ENCODE measurements at places on chromosomes 7 and 10.

GRCh38 chr10:23171232-23171876, 20.8 kb upstream of the PTF1A start:
- no peak for DNase-seq

DNA sequence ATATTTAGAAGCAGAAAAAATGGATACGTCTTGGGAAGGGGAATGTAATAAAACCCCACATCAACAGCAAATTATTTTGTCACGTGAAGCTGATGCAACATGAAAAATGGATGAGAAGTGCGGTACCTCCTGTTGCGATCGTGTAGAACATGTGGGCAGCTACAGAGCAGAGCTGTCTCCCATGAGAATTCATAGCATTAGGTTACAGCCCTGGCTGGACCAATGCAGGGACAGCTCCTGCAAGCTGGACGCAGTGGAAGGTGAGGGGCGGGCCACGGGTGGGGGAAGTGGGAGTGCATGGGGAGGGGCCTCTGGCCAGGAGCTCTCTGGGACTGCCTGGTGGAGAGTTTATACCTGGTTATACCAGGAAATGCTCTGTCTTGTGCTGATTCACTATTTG, 120.3 kb downstream of the GATA3 start:
- DNase-seq, result no peak

DNA sequence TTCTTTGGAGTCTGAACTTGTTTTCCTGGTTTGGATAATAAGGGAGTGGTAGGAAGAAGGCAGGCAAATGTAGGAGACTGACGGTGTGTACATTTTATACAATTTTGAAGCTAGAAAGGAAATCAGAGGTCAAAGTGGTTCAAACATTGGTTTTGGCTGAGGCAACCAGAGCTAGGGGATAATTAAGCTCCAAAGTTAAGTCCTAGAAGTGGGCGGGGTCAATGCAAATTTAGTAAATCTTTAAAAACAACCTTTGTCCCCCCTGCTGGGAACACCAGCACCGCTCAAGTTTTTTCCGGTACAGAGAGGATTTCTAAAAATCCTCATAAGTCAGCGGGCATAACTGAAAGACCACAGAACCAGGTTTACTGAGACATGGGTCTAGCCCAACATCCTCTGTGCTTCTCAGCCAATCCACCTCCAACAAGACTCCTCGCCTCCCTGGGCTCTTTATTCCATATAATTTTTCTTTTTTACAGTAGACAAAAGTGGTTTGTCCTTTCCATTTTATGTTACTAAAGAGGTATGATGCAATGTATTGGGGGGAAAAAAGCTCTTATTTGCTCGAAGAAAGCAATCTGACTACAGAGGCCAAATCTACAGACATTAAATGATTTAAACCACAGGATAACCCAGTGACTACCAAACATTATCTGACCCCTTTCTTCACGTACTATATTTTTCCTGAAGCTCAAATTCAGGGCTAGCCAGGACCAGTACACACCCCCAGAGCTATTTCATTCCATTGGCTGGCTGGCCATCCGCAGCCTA, 1.6 kb downstream of the GLUD1 start:
- no peak for DNase-seq

DNA sequence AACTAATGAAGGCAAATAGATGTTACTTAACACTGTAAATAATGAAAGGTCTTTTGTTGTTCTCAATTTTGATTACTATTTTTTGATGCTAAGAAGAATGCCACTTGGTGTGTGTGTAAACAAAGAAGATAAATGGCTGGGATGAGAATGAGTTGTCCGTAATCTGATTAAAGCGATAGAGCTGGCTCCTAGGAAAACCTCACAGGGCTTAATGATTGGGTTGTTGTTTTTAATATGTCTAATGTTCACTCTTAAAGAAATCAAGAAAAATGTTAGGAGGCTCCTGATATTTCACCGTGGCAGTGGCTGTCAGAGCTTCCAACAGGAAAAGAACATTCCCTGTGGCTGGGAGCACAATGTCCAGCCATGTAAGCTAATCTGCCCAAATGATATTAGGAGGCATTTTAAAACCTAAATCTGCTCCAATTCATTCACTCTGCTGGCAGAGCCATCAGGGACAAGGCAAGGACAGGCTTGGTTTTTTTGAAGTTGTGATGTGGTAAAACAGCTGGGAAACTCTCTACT, 243.9 kb downstream of the SNX10 start:
- no peak for DNase-seq

DNA sequence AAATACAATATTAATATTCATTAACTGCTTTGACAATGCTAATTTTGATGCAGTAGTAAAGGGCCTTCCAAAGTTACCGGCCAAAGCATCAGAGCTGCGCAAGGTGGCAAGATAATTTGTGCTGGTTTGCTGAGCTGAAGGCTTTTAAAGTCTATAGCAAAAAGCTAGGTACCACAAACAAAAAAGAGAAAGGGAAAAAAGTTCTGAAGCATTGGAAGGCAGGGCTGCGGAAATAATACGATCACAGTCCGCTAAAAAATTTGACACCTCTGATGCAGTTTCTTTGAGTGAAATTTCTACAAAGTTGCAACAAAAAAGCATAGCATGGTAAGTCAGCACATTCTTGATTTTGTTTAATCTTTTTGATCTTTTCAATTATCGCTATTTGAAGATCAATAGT, 175.6 kb downstream of the TCF7L2 start:
- DNase-seq, result no peak

- DNase-seq, result no peak
Measured at GRCh38 chr7:149093228-149093627, 2.7 kb upstream of the ZNF786 start.

GRCh38 chr10:79221110-79222051, 125.9 kb upstream of the PPIF start:
- DNase-seq, result no peak

GRCh38 chr7:109879287-109879828, 1211.6 kb upstream of the LRRN3 start:
- DNase-seq, result no peak

DNA sequence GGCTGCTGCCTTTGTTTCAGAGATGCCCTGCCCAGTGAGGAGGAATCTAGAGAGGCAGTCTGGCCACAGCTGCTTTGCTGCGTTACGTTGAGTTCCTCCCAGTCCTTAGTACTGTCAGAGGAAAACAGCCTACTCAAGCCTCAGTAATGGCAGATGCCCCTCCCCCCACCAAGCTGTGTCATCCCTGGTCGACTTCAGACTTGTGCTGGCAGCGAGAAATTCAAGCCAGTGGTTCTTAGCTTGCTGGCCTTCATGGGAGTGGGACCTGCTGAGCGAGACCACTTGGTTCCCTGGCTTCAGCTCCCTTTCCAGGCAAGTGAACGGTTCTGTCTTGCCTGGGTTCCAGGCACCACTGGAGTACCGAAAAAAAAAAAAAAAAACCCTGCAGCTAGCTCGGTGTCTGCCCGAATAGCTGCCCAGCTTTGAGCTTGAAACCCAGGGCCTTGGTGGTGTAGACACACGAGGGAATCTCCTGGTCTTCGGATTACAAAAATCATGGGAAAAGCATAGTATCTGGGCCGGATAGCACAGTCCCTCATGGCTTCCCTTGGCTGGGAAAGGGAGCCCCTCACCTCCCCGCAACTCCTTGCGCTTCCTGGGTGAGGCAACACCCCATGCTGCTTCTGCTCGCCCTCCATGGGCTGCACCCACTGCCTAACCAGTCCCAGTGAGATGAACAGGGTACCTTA, 9.1 kb downstream of the SDHAF3 start:
- no peak for DNase-seq

GRCh38 chr10:96276831-96277230, 5.5 kb upstream of the BLNK start:
- DNase-seq, result no peak

DNA sequence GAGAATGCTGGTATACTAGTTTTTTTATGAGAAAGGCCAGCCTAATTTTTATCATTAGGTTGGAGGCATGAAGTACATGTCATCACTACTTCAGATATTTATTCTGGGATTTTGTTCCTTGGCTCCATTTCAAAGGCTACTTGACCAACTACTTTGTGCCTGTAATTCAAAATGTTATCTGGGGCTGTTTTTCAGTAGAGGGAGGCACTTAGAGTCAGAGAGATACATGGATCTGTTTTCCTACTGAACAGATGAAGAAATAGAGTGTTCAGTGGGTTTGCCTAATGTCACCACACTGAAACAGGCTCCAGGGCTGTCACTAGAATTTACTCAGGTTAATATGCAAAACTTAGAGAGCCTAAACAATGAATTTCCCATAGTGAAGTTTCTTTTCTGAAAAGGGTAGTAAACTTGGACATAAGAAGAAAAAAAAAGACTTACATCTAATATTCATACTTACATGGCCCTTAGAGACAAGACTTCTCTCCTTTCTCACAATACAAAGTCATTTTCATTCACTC, 127.3 kb upstream of the ITGB1 start:
- no peak for DNase-seq

- DNase-seq, result no peak
Measured at GRCh38 chr10:36779238-36779846, 346.1 kb upstream of the ANKRD30A start.

DNA sequence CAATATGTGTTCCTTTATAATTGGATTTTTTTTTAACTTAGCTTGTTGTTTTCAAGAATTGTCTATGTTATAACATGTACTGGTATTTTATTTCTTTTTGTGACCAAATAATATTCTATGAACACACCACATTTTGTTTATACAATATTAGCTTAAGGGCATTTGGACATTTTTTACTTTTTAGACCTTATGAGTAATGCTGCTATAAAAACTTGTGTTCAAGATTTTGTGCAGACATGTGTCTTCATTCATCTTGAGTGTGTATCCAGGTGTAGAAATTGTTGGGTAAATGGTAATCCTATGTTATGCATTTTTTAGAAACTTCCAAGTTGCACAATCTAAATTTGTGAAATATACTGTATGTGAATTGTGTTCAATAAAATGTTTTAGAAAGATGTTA, 936.7 kb downstream of the CCSER2 start:
- DNase-seq, result no peak

- DNase-seq, result peak; percentile 14
Measured at GRCh38 chr7:44213206-44213876, 12.6 kb downstream of the YKT6 start.

DNA sequence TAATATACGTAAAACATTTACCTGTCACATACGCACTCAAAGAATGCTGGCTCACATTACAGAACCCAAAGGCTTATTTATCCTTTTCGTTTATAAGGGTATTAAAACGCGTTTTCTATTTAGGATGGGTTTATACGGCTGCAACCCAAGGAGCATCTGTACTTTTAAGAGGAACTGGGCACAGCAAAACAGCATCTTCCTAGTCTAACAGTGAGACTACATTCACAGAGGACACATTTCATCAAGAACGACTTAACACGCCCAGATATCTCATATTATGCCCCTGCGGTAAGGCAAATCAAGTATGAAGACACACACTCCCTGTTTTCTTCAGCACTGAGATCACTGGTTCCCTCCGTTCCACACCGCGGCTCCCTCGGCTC, 533 bp upstream of the DMTF1 start:
- no peak for DNase-seq

DNA sequence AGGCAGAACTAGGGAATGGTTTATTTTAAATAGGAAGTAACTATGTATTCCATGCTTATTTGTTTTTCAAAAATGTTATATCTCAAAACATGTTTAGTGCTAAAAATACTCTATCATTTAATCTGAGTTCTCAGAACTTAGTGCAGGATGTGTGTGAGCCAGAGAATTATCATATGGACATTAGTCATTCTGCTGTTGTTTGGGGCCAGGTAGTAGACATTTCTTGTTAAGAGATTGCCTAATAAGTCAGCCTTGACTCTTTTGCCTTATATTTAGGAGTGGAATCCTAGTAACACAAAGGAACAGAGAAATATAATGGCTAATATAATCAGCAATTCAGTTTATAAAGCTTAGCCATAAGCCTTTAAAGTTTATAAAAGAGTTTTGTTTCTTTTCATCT, 149.8 kb downstream of the CCSER2 start:
- no peak for DNase-seq

- no peak for DNase-seq
Measured at GRCh38 chr10:14481752-14482151, 151.0 kb upstream of the FRMD4A start.

DNA sequence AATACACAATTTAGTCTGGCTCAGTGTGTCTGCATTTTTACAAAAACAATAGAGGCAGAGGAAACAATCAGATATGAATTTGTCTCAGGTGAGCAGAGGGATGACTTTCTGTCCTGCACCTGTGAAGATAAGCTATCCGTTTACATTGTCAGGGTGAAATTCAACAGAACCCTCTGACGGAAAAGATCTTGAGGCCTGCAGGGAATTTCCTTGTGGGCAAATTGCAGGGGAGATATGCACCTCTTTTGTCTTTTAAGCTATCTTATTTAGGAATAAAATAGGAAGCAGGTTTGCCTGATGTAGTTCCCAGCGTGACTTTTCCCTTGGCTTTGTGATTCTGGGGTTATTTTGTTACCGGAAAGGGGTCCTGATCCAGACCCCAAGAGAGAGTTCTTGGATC, 325.1 kb downstream of the GALNT17 start:
- DNase-seq, result no peak

DNA sequence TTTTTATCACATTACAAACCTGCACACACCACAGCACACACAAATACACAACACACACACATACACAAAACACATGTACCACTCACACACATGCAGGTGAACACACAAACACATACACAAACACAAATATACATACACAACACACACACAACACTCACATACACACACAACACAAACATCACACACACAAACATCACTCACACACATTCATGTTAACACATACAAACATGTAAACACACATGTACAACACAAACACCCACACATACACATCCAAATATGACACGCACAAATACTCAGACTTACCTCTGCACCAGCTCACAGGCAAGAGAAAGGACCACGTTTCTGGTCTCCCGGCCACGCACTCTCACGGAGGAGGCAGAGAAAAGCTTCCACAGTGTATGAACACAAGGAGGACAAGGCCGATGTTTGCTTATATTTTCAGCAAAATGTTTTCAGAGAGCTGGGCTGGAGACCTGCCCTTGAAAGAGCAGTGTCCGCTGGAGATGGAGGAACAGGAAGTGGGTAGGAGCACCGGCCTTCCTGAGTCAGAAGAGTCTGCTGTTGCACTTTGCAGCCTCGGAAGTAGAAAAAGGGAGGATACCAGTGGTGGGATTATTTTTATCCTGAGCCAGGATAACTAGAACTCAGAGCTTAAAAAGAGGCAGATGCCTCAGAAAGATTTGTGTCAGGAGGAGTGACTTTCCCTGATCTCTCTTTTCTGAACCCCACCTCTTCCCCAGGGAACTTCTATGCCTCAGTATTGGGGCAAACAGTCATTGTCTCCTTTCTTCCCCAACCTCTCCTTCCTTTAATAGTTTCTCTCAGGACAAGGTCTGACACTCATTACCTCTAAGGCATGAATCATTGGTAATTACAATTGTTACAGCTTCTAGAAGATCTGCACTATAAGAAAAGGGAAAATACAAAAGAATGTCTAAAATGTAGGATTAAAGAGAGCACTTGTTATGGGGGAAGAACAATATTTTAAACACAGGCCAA, at the start of gene GIMAP6:
Gene GIMAP6 (minus strand): TSS at position 520 of the 999 bp plus-strand sequence. CDS start 2,243 bp downstream, outside the sequence.
- DNase-seq, result no peak

DNA sequence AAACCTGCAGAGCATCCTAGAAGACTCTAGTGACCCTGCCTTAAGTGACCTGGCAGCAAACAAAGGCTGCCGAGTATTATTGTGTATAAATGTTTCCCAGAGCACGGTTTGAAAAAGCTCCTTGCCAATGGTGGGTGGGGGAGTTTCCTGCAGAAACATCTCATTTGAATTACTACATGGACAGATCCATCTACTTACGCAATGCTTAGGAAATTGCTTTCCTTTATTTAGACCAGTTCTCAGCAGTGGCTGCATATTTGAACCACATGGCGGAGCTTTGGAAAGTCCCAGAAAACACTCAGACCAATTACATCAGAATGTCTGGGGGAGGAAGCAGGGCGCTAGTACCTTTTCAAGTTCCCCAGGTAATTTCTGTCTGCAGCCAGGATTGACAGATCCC, 560.9 kb downstream of the SDK1 start:
- DNase-seq, result no peak

- no peak for DNase-seq
Measured at GRCh38 chr10:4279655-4280054, 494.6 kb upstream of the KLF6 start.
